ENCODE measurements at places on chromosomes 1 and 21. TPM values are rescaled to one million over a fixed set of nuclear protein-coding genes. Genes with fewer than 3 reads are reported as not detected.

DNA sequence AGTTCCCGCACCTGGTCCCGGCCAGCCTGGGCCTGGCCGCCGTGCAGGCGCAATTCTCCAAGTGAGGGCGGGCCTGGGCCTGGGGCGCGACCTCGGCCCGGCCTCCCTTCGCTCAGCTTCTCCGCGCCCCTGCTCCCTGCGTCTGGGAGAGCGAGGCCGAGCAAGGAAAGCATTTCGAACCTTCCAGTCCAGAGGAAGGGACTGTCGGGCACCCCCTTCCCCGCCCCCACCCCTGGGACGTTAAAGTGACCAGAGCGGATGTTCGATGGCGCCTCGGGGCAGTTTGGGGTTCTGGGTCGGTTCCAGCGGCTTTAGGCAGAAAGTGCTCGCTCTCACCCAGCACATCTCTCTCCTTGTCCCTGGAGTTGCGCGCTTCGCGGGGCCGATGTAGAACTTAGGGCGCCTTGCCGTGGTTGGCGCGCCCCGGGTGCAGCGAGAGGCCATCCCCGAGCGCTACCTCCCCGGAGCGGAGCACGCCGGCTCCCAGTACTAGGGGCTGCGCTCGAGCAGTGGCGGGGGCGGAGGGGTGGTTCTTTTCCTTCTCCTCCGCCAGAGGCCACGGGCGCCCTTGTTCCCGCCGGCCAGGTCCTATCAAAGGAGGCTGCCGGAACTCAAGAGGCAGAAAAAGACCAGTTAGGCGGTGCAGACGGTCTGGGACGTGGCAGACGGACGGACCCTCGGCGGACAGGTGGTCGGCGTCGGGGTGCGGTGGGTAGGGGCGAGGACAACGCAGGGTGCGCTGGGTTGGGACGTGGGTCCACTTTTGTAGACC is 1.2 kb downstream of the OLIG1 start:
- no peak for DNase-seq

DNA sequence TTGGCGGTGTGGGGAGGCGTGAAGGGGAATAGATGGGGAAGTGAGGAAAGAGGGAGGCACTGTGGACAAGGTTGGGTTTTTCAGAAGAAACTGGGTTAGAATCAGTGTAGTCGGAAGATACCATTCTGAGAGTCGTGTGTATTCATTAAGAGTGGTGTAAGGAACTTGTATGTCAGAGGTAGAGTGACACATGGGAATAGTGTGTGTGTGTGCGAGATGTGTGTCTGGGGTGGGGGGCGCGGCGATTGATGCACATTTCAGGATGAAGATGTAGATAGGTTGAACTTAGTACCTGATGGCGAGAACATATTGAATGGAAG is 878 bp downstream of the SMG7 start:
- no peak for DNase-seq

DNA sequence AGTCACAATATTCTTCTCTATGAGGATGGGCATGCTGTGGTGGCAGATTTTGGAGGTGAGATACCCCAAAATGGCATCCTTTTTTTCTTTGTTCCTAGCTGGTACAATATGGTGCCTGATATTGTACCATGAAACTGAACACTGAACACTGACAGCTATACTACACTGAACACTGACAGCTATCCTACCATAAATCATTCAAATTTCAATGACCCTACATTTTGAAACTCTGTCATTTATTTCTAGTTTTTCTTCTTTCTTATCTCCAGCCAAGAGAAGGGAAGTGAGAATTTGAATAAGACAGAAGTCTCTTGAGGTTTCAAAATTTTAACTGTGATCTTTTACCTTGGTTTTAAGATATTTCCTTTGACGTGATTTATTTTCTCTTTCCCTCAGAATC is 76.3 kb downstream of the LRRC53 start:
- DNase-seq, result no peak

GRCh38 chr21:38438462-38438893 is 59.8 kb downstream of the ERG start:
- DNase-seq, result peak; percentile 39

- no peak for DNase-seq
These were observed 189.0 kb upstream of the NFIA start for GRCh38 chr1:60893136-60893930.

The CYP4A11 gene
- total RNA-seq, result not detected

- no peak for DNase-seq
These were observed 347.4 kb upstream of the ADGRL2 start for GRCh38 chr1:81453367-81453703.

DNA sequence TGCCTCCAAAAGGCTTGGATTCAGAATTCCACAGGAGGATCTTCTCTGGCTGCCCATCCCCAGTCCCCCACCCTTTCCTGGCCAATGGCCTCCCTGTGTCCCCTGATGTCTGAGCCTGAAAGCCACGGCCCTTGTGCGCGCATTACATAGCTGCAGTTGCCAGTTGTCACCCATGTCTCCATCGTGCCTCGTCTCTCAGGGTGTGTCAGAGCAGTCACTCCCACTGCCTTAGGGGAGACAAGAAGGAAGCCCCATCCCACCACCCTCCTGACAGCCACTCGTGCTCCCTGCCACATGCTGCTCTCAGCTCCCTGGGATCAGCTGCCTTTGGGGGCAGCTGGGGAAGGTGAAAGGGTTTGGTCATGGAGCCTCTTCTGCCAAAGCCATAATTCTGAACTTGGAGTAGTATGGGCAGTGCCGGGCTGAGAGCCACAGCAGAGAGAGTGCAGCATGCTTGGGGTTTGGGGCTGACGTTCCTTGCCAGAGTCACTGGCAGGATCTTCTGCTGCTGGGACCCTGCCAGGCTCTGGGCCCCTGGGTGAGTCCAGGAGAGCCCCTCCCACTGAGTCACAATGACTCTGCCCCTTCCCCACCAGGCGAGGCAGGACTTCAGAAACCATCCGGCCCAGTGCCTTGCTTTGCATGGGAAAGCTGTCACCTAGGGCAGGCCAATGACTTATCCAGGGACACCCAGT is 285.9 kb upstream of the VAMP3 start:
- peak; percentile 91 for DNase-seq

The UBL4B gene
- total RNA-seq, result not detected

DNA sequence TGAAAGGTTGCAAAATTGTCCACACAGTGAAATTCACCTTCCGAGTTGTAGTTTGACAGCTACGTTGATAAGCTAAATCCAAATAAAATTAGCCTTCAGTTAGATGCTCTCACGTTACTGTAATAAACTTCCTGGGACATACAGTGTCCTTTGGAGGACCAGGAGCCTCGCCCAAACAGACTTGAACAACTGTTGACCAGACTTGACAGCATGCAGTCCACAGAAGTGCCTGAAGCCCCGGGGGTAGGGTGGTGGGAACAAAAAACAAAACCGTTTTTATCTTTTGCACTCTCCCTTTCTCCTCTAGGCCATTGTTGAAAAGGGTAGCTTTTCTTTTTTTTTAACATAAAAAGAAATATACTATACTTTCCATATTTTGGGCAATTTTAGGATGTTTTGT is 172.8 kb upstream of the SAMSN1 start:
- no peak for DNase-seq

The CLEC20A gene
- total RNA-seq, result not detected

The BMP8B gene
- total RNA-seq, result 1.2 TPM

The KDF1 gene
- total RNA-seq, result not detected

The TMIGD3 gene
- total RNA-seq, result not detected

GRCh38 chr1:109963864-109964263 is 20.7 kb upstream of the AHCYL1 start:
- no peak for DNase-seq

- DNase-seq, result no peak
These were observed 21.1 kb downstream of the FMO5 start for GRCh38 chr1:147204080-147204479.

- DNase-seq, result no peak
These were observed 66.8 kb downstream of the EPB41 start for GRCh38 chr1:28981210-28981609.

DNA sequence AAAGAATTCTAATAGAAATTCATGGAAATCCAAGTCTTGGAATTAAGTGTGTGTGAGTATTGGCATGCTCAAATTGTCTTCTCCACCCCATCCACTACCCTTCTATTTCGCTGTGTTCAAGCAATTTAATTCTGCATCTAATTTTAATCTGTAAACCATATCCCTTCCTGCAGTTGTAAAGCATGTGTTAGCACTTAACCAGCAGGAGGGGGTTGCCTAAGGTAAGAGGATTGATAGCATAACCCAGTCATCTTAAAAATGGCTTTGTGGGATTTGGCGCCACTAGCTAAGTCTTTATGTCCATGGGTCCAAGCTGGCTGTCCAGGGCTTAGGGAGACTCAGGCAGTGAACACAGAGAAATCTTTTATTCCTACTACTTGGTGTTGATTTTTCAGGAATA is 210.3 kb downstream of the PTPRC start:
- no peak for DNase-seq

The IL12RB2 gene
- total RNA-seq, result not detected

GRCh38 chr1:119564548-119564947 is 57.5 kb downstream of the HSD3B1 start:
- DNase-seq, result no peak

- DNase-seq, result peak; percentile 76
These were observed 11.9 kb upstream of the PADI3 start for GRCh38 chr1:17236779-17237560.

The C1QTNF12 gene
- 0.26 TPM for total RNA-seq

DNA sequence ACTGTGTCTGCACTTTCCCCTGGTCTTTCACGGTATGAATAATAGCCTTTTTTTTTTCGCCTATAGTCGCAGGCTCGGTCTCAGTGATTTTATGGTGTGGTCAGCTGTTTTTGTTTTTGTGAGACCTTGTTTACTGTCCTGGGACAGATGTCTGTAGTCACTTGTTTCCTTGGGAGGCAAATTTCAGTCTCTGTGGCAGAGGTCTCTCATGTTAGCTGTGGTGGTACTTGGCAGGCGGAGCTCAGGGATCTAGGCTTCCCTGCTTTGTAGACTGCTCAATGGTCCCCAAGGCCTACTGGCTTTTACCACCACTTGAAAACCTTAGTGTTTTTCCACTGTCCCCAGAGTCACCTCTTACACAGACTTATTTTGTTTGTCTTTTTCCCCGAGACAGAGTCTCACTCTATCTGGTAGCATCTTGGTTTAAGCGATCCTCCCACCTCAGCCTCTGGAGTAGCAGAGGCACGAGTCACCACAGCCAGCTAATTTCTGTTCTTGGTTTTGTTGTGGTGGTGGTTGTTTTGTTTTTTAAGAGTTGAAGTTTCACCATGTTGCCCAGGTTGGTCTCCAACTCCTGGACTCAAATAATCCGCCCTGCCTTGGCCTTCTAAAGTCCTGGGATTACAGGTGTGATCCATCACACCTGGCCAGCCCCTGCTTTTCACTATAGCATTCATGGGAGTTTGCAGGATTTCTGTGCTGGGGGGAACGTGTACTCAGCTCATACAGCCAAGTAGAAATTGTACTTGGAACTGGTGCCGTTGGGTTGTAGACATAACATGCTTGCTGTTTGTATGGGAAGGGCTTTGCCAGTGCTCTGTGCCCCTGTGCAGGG is 10.3 kb downstream of the RNU1-2 start:
- DNase-seq, result no peak

The CHIA gene
- not detected for total RNA-seq

GRCh38 chr1:11990303-11991032 is 10.2 kb downstream of the MFN2 start:
- no peak for DNase-seq
